ENCODE measurements at places on chromosomes 4 and X. TPM values are rescaled to one million over a fixed set of nuclear protein-coding genes. Genes with fewer than 3 reads are reported as not detected.

The SUPT20HL1 gene
- total RNA-seq, result 0.07 TPM

The MAP7D2 gene
- total RNA-seq, result 0.07 TPM

The VSIG1 gene
- total RNA-seq, result 0.20 TPM

The TLR2 gene
- 0.07 TPM for total RNA-seq

The SOD3 gene
- 143 TPM for total RNA-seq

The PKD2 gene
- 135 TPM for total RNA-seq

The NOX1 gene
- total RNA-seq, result not detected

The ATP1B4 gene
- not detected for total RNA-seq

The MTNR1A gene
- total RNA-seq, result not detected

The FRMPD4 gene
- 1.7 TPM for total RNA-seq

The VCX2 gene
- total RNA-seq, result not detected

The EDA2R gene
- 10.9 TPM for total RNA-seq

The IDUA gene
- total RNA-seq, result 16.9 TPM

The EPHA5 gene
- 3.9 TPM for total RNA-seq

The ENAM gene
- 0.13 TPM for total RNA-seq

The EREG gene
- total RNA-seq, result 7.9 TPM

The DAPP1 gene
- not detected for total RNA-seq

The CDKL2 gene
- 2.3 TPM for total RNA-seq

The RTL3 gene
- total RNA-seq, result 0.07 TPM

The XK gene
- 0.13 TPM for total RNA-seq
